ENCODE measurements at places on chromosomes 3 and 15.

GRCh38 chr15:29675791-29676301 is 146.4 kb downstream of the TJP1 start:
- DNase-seq: no peak

DNA sequence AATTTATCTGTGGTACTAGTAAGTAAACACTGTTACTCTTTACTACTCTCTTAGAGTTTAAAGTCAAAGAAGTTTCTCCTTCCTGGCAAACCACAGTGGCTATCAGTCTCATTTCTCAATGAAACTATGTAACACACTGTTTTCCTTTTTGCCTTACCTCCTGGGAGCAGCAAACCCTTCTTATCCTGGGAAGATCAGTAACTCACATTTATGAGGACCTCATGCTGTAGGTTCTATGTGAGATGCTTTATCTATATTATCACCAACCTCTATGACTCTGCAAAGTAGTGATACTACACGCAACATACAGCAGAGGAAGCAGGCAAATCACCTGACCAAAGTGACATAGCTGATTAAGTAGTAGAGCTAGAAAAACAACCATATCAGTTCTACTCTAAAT is 35.3 kb downstream of the PBRM1 start:
- no peak for DNase-seq

DNA sequence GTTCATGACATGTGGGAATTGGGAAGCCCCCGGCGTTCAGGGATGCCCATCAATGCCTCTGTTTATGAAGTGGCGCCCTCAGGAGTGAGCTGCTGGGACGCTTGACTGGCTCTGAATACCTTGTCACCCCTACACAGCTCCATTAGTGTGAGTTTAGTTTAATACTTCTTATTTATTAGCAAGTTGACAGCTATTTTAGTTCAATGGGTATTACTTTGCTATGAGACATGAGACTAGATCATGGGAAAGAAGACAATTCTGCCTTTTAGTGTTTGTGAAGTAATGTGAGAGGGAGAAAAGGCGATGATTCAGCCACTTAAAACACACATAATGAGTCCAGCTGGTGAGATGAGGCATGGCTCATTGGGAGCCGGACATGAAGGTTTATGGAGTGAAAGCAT is 678.5 kb downstream of the NR2F2 start:
- no peak for DNase-seq

- no peak for DNase-seq
Measured at GRCh38 chr15:80171787-80172186, 19.0 kb downstream of the FAH start.

DNA sequence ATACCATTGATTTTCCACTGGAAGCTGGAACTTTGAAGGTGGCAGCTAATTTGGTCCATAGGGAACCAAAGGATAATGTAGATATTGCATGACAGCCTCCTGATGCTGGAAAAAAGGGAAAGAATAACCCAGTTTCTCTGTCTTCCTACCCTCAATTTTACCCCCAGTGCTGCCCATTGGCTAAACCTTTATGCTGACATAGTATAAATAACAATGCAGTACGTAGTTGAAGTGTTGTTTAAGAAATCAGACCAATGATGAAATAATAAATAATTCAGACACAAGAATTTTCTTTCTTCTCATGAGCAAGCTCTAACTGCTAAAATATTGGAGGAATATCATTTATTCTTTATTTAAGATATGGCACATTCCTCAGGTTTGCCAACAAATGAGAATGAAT is 843.4 kb downstream of the EPHA3 start:
- no peak for DNase-seq

- no peak for DNase-seq
Measured at GRCh38 chr3:123920868-123921267, 36.7 kb upstream of the MYLK start.

GRCh38 chr3:132569580-132569979 is 27.5 kb upstream of the ACKR4 start:
- no peak for DNase-seq

DNA sequence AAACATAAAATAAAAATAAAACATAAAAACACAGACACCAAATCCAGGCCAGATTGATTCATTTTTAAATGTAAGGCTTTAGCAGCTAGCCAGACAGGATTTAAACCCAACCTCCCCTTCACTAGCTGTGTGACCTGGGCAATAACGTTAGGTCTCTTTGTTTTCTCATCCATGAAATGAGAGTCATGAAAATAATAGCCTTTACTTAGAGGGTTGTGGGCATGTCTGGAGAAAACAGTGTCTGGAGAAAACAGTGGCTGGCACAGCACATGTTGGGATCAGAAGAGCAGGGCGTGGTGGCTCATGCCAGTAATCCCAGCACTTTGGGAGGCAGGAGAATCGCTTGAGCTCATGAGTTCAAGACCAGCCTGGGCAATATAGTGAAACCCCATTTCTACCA is 1.9 kb upstream of the DPPA4 start:
- DNase-seq: no peak

DNA sequence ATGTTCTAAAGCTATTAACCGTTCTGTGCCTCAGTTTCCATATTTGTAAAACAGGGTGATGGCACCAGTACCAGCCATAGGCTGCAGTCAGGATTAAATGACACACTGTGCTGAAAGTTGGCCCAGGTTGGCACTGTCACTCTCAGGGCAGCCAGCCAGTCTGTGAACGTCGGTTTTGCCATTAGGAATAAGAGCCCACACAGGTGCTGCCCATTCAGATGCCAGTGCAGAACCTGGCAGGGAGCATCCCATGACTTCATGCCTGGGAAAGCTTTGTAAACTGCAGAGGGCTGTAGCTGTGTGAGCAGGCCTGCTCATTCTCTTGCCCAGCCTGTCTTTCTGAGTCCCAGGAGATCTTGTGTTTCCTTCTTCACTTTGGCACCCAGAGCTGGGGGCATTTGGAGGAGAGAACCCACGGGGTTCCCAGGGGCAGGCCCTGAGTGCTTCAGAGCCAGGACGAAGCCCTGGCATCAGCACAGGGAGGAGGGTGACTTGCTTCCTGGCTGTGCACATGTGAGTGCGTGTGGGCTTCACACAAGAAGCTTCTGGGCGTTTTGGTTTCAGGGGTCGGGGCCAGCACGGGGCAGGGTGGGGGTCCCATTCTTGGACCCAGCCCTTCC is 46.9 kb downstream of the ZNF710 start:
- no peak for DNase-seq

GRCh38 chr15:40927873-40928806 is 1.0 kb upstream of the DLL4 start:
- peak; percentile 52 for DNase-seq

DNA sequence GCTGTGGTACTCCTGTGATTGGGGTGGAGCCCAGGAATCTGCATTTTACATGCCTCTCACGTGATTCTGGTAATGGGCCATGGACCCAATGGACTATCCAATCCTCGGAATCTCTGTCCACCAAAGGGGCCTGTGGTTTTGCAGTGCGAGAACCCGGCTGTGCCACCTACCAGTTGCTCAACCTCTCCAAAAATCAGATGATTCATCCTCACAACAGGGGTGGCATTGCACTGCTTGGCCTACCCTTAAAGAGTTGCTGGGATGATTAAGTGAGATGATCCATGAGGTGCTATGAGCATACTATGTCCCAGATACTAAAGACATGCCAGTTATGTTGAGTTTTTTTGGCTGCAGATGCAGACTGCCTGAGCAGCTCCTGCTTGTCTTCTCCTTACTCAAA is 5.1 kb downstream of the ANP32A start:
- peak; percentile 26 for DNase-seq

- DNase-seq: no peak
Measured at GRCh38 chr15:40241269-40242212, 2.7 kb downstream of the PAK6 start.

- no peak for DNase-seq
Measured at GRCh38 chr3:12470111-12470510, 14.2 kb upstream of the TSEN2 start.

GRCh38 chr15:93340406-93340805 is 251.4 kb upstream of the RGMA start:
- no peak for DNase-seq

DNA sequence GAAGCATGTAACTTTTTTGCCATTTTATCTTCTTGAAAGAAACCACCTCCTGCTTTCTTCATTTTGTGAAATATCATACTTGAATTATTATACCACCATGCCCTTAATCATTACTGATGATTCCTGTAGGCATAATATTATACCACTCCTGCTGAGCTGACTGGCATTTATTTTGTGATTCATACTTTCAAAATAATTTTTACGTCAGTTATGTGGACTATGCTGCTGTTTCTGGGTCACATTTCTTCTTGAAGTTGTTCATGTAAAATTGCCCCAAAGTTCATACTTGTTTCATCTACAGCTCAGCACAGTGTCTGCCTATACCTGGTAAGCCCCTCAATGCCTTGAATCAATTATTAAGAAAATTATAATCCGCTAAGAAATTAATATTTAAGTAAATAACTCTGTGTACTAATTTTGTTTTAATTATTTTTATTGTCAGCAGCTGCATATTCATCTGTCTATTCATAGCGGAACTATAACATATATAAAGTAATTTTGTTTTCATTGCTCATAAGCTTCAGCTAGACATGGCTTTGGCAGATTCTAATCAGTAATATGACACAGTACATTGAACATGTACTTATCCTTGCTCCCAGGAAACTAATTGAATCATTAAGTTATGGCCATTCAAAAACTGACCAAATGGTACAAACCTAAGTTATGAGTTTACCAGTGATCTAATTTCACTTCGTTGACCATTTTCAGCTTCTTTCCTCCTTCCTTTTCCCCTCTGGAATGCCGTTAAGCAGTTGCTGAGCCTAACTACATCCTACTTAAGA is 160.0 kb downstream of the NAALADL2 start:
- DNase-seq: no peak

DNA sequence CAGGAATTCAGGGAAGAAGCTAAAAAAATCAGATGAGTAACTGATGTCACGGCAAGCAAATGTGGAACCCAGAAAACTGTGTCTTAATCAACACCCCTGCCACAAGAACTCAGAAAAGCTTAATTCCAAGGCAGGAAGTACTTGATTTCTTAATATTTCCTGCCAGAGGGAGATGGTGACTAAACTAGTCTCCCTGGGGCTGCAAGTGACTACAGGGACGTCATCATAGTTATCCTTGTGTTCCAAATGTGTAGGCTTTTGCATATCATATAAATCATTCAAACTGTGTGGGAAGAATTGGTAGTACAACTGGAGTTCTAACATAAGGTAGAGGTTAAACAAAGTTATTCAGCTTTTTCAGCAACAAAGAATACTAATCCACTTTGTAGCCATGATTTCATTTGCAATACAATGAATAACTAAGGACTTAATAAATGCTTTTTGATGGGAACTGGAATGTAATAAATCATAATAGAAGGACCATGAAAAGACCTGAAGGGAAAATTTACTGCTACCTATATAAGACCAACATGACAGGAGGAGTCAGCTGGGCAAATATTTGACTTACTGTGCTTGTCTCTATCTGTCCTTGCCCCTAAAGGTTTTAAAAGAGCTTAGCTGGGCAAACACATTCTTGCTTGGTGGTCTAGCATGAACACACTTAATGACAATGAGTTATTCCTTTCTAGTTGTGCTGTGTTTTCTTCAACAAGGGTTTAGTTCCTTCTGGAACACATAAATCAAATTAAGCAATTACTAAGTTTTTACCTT is 76.0 kb upstream of the NECTIN3 start:
- DNase-seq: no peak

DNA sequence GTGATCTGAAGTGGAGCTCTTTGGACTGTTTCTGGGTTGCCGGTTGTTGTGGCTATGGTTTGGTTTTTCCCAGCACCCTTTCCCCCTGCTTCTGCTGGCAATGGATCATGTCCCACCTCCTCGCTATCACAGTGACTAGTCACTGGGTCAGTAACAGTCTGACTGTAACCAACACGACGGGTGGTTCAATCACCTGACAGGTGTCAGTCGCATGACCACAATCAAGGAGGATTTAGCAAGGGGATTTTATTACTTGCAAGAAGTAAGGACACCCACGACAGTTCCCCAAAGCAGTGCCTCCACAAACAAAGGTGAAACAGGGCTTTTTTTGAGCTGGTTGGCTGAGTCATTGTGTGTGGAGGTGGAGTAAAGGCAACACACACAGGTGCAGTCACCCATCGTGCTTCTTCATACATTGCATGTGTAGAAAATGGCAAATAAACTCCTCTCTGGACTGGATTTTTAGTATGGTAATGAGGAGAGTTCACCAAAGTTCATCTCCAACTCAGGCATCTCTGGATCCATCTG is 58.8 kb upstream of the FAM3D start:
- no peak for DNase-seq

GRCh38 chr3:182370949-182371348 is 422.4 kb upstream of the ATP11B start:
- no peak for DNase-seq

DNA sequence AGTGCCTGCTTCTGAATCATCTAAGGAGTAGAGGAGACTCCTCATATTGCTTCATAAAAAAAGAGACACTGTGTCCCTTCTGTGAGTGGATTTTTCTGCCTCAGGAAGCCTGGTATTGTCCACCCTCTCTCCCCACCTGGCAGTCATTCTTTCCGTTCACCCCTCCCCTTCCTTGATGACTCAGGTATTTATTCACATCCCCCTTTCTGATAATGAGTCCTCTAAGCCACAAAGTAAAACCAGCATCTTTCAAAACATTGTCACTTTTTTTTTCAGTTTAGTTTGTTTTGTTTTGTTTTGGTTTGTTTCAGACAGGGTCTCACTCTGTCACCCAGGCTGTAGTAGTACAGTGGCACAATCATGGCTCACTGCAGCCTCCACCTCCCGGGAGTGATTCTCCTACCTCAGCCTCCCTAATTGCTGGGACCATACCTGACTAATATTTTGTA is 65.2 kb upstream of the UBE2E1 start:
- no peak for DNase-seq

- DNase-seq: peak; percentile 39
Measured at GRCh38 chr3:12462159-12462947, 21.9 kb upstream of the TSEN2 start.

GRCh38 chr3:34687671-34688070 is 889.2 kb downstream of the PDCD6IP start:
- no peak for DNase-seq

- no peak for DNase-seq
Measured at GRCh38 chr3:191740712-191741111, 279.7 kb downstream of the PYDC2 start.
